ENCODE measurements at places on chromosomes 12 and 14.

- no peak for DNase-seq
Observed at GRCh38 chr12:52604859-52605258, 3.6 kb upstream of the KRT72 start.

DNA sequence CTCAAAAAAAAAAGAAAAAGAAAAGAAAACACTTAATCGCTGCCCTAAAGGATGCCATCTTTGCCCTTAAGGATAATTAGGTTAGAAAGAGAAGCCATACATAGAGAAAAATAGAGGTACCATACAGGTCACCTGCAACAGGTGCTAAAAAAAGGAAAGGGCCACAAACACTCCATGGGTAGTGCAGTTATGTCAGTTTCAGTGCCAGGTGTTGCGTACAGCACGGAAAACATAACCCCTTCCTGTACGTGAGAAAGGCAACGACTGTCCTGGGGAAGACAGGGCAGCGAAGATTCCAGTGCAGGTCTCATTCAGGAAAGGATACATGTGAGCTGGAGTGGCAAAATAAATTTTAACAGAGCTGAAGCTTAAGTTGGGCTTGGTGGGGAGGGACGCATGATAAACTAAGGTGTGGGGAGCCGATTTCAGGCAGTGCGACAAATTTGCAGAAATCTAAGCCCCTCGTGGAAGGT lies 553 bp upstream of the DAZAP2 start:
- DNase-seq: no peak

DNA sequence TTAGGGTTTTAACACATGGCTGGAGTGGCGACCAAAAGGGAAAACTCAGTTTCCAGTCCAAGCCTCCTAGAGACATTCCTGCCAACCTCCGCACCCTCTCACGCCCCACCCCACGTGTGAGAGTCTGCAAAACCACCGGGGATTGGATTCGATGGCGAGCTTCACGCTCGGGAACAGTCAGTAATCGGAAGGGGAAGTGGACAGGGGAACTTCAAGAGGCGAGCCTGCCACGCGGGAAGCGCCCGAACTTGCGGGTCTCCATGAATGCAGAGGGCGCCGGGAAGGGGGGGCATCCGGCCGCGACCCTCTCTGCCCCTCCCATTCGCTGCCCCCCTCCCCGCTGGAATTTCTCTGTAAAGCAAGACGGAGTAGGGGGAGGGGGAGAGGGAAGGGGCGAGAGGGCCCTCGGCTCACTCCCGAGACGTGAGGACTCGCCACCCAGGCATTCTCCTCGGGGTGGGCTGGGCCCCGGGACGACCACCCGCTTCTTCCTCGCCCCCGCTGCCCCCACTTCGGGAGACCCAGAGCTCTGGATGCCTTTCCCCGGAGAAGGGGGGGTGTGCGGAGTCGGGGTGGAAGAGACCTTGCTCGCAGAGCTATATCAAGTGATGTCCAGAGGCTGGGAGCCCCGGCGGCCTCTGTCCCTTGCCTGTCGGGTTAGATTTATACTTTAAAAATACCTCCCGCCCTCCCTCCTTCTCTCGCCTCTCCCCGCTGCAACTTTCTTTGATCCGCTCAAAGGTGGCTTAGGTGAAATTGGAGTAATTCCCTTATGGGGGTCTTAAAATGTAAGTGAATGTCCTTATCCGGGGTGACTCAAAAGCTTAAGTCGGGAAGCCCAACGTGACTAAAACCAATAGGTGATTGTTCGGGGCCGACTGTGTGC lies 2.5 kb upstream of the CCND2 start:
- DNase-seq: no peak

DNA sequence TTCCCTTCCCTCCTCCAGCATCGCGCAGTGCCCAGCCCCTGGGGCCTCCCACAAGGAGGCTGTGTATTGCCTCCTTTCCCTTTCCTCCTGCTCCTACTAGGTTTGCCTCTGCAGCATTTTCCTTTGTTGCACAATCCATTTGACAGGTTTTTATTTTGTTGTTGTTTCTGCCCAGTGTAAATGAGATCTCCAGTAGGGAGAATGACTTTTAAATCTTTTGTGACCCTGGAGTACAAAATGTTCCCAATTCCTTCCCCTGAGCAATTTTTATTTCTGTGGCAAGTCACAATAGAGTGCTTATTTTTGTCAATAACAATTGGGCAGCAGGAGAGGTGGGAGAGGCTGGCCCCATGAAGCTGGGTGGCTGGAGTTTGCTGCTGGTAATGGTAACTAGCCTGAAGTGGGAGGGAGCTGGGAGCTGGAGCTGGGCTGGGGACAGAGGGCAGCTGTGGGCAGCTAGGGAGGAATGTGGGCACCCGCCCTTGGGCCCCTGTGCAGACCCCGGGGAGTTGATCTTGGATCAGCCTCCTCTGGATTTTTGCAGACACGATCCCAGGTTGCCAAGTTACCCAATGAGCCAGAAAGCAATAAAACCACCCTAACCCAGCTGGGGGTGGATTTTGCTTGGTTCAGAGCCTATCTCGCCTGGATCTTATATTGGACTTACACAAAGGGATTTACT lies 160.1 kb downstream of the KTN1 start:
- no peak for DNase-seq

Data from COR-L47 (cell line).